ENCODE measurements at places on chromosomes 16 and 17.

GRCh38 chr16:30394592-30395154, 547 bp upstream of the ZNF48 start:
- no peak for DNase-seq

DNA sequence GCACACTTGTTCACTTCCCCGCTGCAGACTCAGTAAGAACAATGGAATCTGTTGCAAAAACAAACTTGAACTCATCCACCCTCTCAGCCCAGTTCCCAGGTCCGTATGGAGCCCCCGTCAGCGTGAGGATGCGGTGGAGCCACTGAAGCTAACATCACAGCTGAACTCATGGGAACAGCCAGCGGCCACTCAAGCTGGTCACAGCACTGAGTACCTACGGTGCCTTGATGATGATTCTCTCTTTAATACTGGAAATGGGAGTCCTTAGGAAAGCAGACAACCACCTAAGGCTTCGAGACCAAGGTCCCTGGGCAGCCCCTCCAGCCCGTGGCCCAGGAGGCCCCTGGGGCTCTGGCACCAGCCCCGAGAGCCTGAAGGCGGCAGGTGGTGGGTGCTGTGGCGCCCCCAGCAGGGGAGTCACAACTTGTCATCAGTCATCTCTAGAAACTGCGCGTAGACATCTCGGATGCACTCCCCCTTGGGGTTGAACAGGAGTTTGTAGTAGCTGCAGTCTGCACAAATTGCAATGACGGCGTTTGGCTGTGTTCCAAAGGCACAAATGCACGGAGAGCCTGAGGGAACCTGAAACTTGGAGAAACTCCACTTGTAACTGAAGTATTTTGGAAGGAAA, 31.0 kb upstream of the RHOT1 start:
- peak; percentile 42 for DNase-seq

GRCh38 chr16:84943620-84944019, 67.7 kb downstream of the ZDHHC7 start:
- DNase-seq: no peak

DNA sequence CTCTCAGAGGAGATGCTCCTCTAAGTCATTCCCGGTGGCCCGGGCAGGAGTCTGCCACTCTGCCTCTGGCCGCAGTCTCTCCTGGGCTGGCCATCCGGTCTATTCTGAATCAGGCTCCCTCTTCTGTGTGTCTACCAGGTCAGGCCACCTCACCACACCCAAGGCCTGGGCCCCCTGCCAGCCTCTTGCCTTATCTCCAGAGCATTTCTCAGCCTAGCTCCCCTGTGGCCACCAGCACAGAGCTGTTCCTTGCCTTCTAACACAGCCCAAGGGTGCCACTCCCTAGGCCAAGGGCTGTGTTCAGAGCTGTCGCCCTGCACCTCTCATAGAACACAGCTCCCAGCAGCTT, 55.3 kb downstream of the MYO18A start:
- DNase-seq: no peak

DNA sequence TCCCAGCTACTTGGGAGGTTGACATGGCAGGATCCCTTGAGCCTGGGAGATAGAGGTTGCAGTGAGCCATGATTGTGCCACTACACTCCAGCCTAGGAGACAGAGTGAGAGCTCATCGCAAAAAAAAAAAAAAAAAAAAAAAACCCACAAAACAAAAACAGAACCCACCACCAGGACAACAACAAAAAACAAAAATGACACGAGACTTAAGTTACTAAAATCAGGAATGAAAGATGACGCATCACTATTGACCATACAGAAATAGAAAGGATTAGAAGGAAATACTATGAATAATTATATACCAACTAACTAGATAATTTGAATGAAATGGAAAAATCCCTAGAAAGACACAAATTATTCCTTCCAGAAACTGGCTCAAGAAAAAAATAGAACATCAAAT, 432.4 kb upstream of the PMFBP1 start:
- DNase-seq: no peak

- no peak for DNase-seq
Measured at GRCh38 chr17:62627904-62628633, 599 bp downstream of the MRC2 start.
